ENCODE measurements at places on chromosomes 13 and 19.

DNA sequence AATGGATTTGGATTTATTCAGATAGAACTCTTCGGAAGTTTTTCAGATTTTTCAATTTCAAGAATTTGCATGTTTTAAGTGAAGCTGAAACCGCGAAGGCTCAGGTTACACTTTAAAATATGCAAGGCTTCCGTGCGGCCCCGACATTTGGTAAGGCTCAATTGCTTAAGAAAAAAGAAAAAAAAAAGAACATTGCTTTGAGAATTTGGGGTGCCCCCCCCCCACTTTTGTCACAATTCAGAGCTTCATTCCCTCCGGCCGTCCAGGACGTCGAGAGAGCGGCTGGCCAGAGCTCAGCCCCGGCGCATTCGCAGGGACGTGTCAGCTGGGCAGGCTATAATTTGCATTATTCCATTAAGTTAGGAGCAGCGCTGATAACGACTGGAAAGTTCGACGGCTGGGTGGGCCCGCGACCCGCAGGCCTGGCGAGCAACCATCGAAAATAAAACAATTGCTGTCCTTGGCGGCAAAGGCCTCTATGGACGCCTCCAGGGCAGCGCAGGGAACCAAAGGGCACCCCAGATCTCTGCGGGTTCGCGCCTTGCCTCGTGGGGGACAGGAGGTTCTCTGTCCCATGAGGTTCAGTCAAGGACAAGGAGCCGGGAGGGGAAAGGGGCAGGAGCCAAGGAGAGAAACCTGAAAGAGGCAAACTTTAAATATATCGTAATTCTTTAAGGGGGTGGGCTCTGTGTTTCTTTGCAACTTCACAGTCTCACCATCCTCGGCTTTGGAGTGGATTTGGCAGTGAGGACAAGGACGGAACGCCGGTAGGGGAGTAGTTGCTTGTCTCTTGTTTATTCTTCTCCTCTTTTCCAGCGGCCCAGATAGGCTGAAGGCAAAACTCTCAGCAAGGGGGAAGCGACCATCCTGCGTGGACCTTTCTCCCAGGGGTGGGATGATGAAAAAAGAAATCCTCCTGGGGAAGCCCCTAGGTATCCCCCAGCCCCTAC lies 7.0 kb downstream of the SOX21 start:
- DNase-seq, result peak; percentile 5

GRCh38 chr19:14674764-14675163 lies at the start of gene ADGRE3:
TSS of gene ADGRE3 (minus strand) at chr19:14674844. CDS start at chr19:14674770, 74 bp downstream.
- DNase-seq, result no peak

GRCh38 chr19:43524922-43525835 lies 1.8 kb downstream of the ETHE1 start:
- DNase-seq, result peak; percentile 34

DNA sequence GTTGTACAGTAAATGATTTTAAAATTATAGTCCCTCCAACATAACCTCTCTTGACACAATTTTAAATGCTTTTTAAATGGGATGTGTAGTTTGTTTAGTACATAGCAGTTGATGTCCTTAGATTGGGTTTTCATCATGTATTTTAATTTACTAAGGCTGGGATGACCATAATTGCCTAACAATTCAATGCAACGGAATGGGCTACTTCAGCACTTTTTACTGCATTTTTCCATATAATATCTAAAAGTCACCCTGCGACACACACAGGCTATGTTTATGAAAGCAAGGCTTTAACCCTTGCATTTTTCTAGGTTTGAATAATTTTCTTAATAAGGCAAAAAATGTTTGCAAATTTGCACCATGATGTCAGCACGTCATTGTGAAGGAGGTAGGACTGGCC lies 321.0 kb downstream of the DLEU7 start:
- no peak for DNase-seq

DNA sequence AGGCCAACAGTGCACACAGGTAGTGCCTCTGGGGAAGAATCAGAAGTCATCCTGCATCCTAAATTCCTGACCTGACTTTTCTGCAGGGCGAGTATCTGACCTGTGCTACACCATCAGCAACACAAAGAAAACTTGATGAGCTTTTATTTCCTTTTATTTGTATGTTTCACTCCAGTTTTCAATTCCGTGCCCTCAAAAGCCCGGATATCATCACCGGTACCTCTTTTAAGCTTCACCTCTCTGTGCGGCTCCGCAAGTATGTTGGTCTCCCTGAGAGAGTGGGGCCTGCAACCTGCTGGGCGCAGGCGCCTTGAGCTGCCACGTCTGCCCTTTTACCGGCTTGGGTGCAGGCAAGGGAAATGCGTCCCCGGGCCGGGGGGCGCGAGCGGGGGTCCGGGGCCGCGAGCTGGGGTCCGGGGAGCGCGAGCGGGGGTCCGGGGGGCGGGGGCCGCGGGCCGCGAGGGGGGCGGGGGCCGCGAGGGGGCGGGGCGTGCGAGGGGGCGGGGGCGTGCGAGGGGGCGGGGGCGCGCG lies 4.3 kb upstream of the DUXA start:
- DNase-seq, result peak; percentile 22

GRCh38 chr19:18660051-18660910 lies 23.2 kb upstream of the CRTC1 start:
- DNase-seq, result no peak

DNA sequence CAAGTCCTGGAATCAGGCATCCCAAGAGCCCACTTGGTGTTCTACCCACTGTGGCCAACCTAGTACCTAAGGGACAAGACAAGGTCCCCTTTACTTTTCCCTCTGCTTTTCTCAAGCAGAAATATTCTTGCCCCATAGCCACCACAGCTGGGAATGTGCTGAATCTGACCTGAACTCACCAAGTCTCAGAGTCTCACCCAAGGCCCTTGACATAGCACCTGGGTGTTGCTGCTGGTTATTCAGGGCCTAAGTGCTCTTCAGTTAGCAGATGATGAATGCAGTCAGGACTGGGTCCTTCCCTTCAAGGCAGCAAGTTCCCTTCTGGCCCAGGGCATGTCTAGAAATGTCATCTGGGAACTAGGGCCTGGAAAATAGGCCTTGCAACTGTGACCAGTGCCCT lies 201.8 kb upstream of the SERP2 start:
- DNase-seq, result no peak

GRCh38 chr13:77725071-77725470 lies 27.6 kb downstream of the SLAIN1 start:
- DNase-seq, result no peak

GRCh38 chr19:15629003-15629880 lies 11.5 kb upstream of the CYP4F3 start:
- peak; percentile 93 for DNase-seq

DNA sequence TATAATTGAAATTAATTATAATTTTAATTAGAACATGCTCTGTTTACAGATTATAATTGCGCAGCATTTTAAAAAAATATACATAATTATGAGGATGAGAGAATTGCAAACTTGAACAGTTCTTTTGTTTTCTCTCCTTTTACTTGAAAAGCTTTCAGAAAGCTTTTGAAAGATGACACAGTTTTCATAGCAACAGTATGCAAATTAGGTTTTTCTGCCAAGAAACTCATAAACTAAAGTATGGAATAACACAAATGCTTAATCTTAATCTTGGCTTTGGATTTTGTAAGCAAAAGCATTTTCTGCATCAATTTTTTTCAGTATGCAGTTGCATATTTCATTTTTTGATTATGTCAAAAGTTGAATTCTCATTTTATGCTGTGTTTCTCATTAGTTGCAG lies 32.8 kb upstream of the AKAP11 start:
- DNase-seq, result no peak

GRCh38 chr19:45324349-45324907 lies 1.8 kb upstream of the CKM start:
- DNase-seq, result no peak

DNA sequence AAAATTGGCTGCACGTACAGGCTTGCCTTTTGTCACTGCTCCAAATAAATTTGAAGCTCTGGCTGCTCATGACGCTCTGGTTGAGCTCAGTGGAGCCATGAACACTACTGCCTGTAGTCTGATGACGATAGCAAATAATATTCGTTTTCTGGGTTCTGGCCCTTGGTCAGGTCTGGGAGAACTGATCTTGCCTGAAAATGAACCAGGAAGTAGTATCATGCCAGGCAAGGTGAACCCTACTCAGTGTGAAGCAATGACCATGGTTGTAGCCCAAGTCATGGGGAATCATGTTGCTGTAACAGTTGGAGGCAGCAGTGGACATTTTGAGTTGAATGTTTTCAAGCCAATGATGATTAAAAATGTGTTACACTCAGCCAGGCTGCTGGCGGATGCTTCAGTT lies 16.1 kb upstream of the AKAP11 start:
- no peak for DNase-seq

DNA sequence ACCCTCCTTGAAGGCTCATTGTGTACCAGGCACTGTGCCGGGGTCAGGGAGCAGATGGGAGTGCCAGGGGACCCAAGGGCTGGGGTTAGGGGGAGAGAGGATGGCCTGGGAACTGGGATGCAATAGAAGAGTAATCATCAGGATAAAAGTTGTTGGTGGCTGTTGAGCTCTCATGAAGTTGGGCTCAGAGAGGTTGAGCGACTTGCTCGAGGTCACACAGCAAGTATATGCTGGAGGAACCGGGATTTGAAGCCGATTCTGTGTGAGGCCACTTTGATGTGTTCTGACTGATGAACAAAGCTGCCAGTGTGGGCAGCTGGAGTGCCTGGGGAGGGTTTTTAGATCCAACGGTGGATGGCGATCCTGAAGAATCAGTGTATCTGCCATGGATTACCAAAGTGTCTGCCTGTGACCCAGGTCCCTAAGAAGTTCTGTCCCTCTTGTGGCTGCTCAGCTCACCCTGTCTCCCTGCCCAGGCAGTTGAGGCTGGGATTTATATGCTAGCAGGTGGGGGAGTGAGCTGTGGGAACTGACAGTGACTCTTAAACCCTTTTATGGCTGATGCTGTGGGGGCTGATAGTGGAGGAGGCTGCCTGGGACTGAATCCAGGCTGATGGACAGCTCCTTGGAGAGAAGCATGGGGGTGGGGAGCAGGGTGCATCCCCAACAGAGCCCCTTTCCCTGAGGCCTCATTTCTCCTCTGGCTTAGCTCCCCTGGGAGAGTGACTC lies 8.3 kb downstream of the ARHGEF18 start:
- no peak for DNase-seq

DNA sequence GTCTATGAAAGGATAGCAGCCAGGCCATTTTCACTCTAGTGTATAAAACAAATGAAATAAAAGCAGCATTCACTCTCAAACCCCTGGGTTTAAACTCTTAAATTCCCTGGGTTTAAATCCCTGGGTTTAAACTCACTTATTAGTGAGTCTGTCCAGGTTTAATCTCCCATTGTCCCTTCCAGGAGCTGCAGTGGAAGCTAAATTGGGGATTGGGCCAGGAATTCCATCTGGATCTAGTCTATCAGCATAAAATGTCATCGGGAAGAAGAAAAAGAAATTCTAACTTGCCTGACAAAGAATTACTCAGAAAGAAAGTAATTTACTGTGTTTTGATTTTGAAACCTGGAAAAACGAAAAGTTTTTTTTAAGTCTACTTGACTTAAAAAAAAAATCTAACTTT lies 54.8 kb downstream of the FRY start:
- DNase-seq, result no peak

- DNase-seq, result no peak
Measured at GRCh38 chr13:34310539-34310938, 492.6 kb downstream of the RFC3 start.

GRCh38 chr19:16207063-16207462 lies 9.4 kb downstream of the AP1M1 start:
- DNase-seq, result no peak

- DNase-seq, result no peak
Measured at GRCh38 chr19:41565379-41565720, 10.6 kb upstream of the CEACAM21 start.
